ENCODE measurements at places on chromosomes 6 and 20.

DNA sequence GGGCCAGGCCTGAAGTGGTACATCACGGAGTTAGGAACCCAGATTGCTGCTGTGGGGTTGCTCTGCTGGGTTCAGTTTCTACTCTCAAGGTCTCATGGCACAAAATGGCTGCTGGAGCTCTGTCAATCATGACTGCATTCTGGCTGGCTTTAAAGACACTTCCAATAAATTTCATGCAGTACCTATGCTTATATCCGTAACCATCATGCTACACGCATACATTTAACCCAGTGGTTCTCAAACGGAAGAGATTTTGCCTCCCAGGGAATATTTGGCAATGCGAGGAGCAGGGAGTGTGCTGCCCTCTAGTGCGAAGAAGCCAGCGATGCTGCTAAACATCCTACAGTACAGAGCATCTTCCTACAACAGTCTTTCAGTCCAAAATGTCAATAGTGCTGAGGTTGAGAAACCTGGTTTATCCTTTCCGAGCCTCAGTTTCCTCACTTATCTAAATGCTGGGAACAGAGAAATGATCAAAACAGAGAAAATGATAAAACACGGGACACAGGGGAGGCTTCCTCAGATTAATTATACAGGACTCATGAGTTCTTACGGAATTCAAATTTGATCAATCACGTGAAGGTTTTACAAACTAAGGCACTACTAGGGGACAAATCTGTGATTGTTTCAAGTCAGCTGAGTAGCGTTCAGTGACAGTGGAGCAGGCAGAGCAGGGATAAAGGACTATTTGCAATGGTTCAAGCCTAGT, 9.6 kb upstream of the SLC2A10 start:
- DNase-seq: no peak

GRCh38 chr6:136696783-136697364, 95.4 kb downstream of the MAP3K5 start:
- no peak for DNase-seq

GRCh38 chr6:80689716-80690395, 583.4 kb downstream of the BCKDHB start:
- no peak for DNase-seq

GRCh38 chr6:16140607-16141006, 11.7 kb downstream of the MYLIP start:
- no peak for DNase-seq

GRCh38 chr20:47665221-47665991, 119.9 kb downstream of the SULF2 start:
- no peak for DNase-seq

- DNase-seq: no peak
These were observed 90.5 kb downstream of the BANF2 start for GRCh38 chr20:17790296-17790695.

DNA sequence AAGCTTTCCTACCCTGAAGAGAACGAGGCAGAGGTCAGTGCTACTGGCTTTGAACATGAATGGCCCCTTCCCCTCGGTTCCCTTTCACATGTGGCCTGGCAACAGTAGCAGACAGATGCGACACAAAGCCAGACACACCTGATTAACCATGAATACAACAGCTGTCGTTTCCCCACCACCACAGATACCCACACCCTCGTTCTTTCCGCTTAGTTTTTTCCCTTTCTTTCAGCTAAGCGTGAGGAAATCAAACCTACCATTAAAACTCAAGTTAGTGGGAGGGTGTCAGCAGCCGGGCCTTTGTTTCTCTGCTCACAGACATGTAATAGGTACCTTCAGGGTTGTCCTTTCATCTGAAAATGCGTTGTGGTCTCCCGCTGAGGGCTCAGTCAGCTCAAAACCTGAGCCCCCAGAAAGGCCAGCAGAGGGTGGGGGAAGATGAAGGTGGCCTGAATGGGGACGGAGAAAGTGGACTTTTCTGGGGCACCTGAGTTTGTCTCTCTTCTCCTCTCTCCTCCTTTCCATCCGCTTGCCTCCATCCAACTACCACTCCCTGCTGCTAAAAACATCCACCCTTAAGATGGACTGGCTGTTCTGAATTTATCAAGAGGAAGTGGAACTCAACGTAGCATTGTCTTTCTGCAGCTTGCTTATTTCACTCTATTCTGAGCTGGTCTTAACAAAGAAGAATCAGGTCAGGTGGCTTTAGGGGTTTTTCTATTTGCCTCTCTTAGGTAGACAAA, 516.6 kb upstream of the JARID2 start:
- DNase-seq: no peak

DNA sequence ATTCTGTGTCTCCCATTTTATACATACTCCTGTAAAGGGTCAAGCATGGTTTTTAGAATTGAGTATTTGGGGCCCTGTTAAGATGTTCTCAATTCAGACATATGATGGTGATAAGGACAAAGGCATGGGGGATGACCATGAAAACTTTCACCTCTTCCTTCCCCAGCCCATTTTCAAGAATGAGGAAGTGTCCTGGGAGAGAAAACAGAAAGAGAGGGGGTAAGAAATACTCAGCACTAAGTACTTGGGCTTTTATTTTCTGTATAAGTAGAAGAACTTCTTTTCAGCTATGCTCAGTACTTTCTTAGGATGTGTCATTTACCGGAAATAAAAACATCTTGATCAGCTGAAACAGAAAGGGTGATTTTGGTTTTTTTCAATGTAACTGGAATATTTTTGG, 10.9 kb upstream of the MBOAT1 start:
- no peak for DNase-seq

DNA sequence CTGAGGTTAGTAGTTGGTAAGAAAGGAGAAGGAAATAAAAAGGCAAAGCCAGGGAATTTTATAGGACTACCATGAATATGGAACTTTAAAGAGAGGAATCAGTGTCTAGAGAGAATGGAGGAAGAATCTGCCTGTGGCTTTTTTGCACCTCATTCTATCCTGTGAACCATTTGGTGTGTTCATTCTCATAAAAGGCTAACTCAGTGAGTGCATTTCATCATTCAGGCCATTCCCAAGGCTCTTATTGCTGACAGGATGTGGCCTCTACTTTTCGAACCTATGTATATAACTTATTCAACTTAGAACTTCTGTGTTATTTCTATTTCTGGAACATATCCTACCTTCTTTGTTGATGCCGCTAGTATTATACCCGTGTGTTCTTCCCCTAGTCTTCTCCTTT, 27.1 kb downstream of the HSF2 start:
- DNase-seq: no peak

- DNase-seq: no peak
These were observed 79.2 kb upstream of the MPC1 start for GRCh38 chr6:166461821-166462460.

- DNase-seq: no peak
These were observed 49.3 kb upstream of the SRPK1 start for GRCh38 chr6:35970181-35970580.

GRCh38 chr6:43750622-43751021, 19.4 kb upstream of the VEGFA start:
- DNase-seq: no peak

DNA sequence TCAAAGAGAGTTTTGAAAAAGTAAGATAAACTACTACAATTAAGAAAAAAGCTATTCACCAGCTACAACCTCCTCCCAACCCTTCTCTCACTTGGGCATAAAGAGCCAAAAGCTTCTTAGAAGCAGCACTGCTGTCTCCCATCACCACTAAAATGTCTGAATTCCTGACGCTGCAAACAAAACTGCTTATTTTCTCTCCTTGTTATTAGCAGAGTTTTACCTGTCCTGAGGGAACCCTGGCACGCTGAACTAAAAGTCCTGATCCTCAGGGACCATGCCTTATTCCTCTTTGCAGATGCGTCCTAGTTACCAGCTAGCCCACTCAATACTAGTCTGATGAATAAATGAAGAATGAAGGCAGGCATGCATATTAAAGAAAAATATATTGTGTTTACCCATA, 1.1 kb downstream of the HACE1 start:
- no peak for DNase-seq

- DNase-seq: no peak
These were observed 34.2 kb downstream of the ZNF391 start for GRCh38 chr6:27422651-27423332.
